Muscle of arm (tissue), 14 donors: ENCODE measurements at places on chromosomes 4 and X. TPM values are rescaled to one million over a fixed set of nuclear protein-coding genes. Genes with fewer than 3 reads are reported as not detected.

VEGFC gene
- 10.0 TPM for polyA plus RNA-seq

GRIA2 gene
- 3.9 TPM for polyA plus RNA-seq

DDIT4L gene
- polyA plus RNA-seq: 61.2 TPM

DSPP gene
- not detected for polyA plus RNA-seq

SPANXA2 gene
- polyA plus RNA-seq: not detected

FSTL5 gene
- polyA plus RNA-seq: not detected

PWWP3B gene
- 14.6 TPM for polyA plus RNA-seq

STPG2 gene
- not detected for polyA plus RNA-seq

EXOC1L gene
- not detected for polyA plus RNA-seq

ABCB7 gene
- polyA plus RNA-seq: 27.5 TPM

ADGRG2 gene
- polyA plus RNA-seq: 19.4 TPM

WDR1 gene
- 161 TPM for polyA plus RNA-seq
